ENCODE measurements at places on chromosomes 4 and X.
A peak's percentile ranks its signal among the peaks of the same experiment; 100 is the strongest.

DNA sequence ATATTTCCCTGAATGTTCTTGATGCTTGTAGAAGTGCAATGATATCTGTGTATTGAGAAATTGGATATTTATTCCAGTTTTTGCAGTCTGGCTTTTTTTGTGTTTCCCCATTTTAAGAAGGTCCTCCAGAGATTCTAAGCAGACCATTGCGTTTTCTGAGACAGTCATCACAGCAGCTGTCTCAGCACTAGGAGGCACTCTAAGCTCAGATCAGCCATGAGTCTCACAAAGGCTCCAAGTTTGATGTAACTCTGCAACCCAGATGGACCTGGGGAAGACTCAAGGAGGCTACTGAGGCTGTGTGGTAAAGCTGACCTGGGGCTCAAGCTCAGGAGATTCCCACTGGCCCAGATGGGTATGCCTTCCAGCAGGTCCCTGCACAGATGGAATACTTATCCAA, 89.3 kb upstream of the CYLC1 start:
- DNase-seq = no peak

GRCh38 chr4:48268956-48269860, at the start of gene TEC:
Gene TEC (minus strand): TSS chr4:48269838. CDS start chr4:48228614, 41,224 bp downstream.
- peak; percentile 63 for DNase-seq

DNA sequence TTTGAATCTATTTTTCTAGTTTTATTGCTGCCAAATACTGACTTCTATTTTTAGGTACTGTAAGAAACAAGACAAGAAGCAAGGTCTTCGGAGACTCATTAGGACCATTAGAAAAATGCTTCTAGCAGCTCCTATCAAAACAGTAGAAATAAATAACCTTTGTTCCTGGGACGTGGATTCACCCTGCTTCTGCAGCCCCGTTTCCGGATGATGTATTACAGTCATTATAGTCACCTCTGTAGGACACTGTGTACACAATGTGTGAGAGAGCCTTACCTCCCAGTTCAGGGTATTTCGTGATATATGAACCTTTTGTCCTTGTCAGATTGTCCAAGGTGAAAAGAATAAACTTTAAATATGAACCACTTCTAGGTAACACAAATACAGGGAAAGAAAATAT, 484.0 kb upstream of the TECRL start:
- DNase-seq = no peak

DNA sequence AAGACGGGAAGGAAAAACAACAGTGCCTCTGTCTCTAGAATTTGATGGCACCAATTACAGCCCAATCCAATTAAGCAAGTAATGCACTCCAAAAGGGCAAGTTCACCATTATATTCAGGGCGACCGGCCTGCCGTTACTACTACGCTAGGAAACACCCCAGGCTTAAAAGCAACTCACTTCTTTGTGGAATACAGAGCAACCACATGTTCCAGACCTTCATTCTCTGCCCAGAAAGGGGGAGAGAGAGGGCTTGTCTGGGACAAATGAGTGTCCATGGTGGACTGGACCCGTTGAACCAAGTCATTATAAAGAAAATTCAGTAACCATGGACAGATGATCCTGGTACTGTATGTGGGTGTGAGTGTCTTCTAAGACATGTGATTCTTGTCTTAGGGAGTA, 1.6 kb downstream of the KDR start:
- DNase-seq = no peak

DNA sequence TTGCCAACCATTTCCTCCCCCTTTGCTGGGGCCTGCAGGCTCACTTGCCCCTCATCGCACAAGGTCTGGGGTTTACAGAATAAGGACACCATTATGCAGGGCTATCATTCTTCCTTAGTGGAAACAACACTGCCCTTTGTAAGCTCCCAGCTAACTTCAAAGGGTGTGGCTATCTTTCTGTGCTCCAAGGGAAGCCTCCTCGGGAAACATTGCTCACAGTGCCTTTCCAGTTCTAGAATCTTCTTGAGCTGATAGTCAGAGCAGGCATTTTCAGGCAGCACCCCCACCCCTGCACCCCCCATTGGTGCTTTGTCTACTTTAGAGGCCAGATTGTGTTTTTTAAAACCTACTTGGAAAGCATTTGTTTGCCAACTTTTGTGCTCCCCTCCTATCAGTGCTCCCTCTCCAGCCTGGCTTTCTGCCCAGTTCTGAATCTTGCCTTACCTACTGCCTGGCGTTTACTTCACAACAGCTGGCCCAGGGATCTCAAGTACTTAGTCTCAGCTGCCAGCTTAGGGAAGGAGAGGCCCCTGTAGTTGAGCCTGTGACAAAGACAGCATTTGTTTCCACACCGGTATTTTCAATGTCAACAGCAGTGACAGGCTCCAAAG, 53.5 kb downstream of the PLAC1 start:
- peak; percentile 77 for DNase-seq

GRCh38 chr4:52266537-52267137, 215.5 kb downstream of the SPATA18 start:
- no peak for DNase-seq

GRCh38 chr4:6562931-6563901, 11.8 kb upstream of the MAN2B2 start:
- peak; percentile 53 for DNase-seq

DNA sequence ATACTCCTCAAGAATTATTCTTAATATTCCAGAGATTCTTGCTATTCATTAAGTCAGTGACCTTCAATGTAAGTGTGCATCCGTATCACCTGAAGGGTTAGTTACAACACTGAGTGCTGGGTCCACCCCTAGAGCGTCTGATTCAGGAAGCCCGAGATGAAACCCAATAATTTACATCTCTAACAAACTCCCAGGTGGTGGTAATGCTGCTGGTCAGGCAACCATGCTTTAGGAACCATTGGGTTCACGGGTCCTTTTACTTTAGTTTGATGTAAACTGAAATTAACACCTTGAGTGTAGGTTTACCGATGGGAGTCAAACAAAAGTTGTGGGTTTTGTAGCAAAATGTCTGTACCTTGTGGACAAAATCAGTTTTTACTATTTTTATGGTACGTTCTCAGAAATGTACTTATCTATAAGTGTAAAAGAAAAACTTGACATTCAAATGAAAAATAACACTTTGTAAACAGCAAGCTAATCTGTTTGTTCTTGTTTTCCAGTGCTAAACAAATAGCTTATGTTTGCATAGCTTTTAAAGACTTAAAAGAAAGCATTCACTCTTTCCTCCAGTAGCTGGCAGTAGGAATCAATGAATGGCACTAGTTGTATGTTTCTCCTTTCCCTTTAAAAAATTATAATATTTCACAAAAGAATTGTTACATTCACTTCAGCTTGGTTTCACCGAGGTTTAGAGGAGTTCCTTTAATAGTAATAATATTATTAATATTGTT, 32.7 kb downstream of the ACE2 start:
- DNase-seq = no peak

- peak; percentile 32 for DNase-seq
These were observed 13.3 kb downstream of the CETN2 start for GRCh38 chrX:152817078-152817764.

- DNase-seq = no peak
These were observed 28.0 kb downstream of the TBL1X start for GRCh38 chrX:9492901-9493300.

GRCh38 chr4:81314897-81315470, 100.0 kb upstream of the PRKG2 start:
- DNase-seq = peak; percentile 72

DNA sequence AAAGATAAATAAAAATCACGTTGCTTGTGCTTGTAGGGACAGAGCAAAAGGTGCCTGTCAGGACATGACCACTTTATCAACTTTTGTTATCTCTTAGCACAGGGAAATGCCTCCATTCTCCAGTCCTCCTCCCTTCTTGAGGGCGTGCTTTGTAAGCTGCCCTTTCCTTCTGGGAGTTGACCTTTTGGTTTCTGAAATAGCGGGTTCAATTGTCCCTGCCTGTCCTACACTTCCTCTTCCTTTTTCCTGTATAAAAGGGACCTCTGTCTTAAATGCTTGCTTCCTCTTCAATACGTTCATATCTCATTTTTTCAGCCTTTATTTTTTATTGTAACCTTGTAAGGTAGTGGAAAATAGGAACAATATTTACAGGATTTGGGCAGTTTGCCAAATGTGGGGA, 153.5 kb downstream of the SH3BGRL start:
- DNase-seq = no peak

DNA sequence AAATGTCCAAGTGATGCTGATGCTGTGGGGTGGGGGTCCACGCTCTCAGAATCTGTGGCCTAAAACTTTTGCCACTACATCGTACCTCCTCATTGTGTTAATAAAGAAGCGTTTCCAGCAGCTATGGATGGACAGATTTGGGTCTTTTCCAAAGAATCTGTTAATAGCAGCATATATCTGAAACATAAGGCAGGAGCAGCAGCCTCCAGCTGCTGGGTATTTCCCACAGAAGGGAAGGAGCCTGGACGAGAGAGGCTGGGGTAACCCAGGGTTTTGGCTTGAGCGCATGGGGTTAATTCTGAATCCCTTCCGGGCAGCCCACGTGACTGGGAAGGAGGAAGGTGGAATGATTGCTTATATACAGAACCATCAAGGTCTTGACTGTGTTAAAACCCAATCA, 332.4 kb downstream of the BCOR start:
- no peak for DNase-seq

DNA sequence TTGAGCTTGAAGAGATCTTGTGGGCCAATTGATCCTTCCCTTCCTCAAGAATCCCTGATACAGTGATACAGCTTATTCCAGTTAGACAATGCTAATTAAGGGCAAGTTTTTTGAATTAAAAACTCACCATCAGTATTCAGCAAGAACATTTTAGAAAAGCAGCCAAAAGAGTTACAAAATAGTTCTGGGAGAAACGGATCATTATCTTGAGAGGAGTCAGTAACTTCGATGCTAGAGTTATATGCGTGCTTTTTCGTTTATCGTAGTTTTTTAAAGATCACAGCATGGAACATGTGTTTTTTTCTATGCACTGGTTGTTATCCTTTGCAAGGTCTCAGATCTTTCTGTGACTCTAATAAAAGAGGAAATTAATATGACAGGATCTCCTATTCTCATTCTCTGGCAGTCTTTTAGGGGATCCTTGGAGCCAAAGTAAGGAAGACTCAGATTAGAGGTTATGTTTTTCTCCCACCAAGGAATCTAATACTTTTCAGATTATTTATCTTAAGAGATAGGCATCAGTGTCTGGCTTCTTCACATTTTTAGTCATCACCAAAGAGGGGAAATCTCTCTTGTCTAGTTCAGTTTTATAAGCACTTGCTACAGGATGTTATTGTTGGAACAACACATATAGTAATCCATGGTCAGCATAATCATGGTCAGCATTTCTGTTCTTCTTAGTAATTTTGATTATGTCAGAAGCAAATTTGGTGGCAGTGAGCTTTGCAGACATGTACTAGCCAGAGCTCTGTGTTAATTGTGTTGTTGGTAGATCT, 109.7 kb downstream of the PDLIM5 start:
- no peak for DNase-seq

DNA sequence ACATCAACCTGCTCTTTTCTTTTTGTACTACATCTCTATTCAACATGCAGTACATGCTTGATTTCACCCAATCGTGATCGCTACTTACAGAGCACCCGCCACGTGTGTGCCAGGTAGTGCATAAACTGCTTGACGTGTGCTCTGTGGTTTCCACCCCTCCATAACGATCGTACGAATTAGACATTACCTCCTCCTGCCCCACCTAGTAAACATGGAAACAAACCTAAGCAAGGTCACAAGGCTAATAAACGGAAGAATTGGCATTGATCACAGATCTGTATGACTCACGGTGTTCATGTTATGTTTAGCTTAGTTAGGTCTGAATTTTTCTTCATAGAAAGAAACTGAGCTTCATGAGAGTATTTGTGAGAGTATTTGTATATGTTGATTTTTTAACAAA, 64.1 kb downstream of the STX18 start:
- DNase-seq = no peak

GRCh38 chr4:182175788-182176519, 67.2 kb upstream of the TENM3 start:
- DNase-seq = no peak

GRCh38 chr4:88002786-88003185, 4.6 kb upstream of the PKD2 start:
- peak; percentile 34 for DNase-seq

DNA sequence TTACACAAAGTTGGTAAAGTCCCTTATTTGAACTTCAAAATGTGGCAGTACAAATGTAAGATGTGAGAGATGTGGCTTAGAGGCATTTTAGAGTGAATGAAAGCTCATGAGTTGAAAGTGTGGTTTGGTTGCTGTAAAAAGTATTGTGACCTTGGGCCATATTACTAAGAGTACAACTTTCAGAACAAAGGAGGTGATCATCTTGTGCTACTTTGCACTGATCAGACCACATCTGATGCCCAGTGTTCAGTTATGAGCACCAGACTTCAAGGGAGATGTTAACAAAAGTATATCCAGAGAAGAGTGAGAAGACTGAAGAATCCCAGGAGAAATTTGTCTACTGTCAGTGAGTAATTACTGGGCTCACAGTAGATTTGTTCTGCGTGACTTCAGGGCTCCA, 30.2 kb downstream of the NLGN3 start:
- DNase-seq = no peak

- DNase-seq = no peak
These were observed 4.4 kb upstream of the CHM start for GRCh38 chrX:86051741-86052140.

- no peak for DNase-seq
These were observed 78.9 kb upstream of the FAM9C start for GRCh38 chrX:13123247-13123856.

GRCh38 chr4:145904413-145905177, 34.0 kb downstream of the ZNF827 start:
- DNase-seq = no peak

DNA sequence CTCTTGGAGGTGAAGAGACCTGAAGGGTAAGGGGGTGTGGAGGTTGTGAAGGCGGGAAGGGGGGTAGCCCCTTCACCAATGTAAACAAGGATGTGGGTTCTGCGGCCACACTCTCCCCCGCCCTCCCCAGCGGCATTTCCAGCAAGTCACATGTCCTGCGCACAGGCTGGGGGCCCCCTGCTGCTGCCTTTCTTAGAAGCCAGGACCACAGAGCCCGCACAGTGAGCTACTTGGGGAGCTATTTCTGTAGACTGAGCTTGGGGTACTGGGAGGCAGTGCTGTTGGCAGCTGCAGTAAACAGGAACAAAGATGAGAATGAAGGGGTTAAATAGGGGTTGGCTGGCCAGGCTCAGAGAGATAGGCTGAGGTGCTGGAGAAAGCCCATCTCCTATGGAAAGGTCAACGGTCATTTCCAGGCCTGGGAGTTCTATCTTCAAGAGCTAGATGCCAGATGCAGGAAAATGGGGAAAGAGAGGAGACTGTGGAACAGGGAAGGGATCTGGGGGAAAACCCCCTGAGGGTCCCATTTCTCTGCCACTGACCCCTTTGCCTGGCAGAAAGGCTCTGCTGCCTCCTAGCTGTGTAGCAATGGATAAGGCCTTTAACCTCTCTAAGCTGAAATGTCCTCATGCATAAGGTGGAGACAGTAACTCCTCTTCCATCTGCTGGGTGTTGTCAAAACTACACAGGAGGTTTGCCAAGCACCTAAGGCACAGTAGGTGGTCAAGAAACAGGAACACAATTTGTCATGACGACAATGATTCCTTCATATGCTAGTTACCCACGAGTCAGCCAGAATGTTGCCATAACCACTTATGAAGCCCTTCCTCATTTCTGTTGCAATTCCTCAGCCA, 18.5 kb upstream of the PIM2 start:
- DNase-seq = peak; percentile 13
